Left colon (tissue), 2 donors: ENCODE measurements at places on chromosomes 3 and 15. TPM values are rescaled to one million over a fixed set of nuclear protein-coding genes. Genes with fewer than 3 reads are reported as not detected.

GRCh38 chr3:56368846-56369245, 99.4 kb downstream of the ERC2 start:
- no peak for DNase-seq

DNA sequence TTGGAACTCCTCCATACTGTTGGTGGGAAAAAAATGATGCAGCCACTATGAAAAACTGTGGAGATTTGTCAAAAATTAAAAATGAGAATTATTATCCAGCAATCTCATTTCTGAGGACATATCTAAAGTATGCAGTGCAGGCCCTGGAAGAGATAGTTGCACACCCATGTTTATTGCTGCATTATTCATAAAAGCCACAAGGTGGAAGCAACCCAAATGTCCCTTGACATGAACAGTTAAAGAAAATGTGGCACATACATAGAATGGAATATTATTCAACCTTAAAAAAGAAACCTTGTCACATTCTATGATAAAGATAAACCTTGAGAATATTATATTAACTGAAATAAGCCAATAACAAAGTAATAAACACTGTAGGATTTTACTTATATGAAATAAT, 80.9 kb upstream of the ARHGEF26 start:
- DNase-seq: no peak

DNA sequence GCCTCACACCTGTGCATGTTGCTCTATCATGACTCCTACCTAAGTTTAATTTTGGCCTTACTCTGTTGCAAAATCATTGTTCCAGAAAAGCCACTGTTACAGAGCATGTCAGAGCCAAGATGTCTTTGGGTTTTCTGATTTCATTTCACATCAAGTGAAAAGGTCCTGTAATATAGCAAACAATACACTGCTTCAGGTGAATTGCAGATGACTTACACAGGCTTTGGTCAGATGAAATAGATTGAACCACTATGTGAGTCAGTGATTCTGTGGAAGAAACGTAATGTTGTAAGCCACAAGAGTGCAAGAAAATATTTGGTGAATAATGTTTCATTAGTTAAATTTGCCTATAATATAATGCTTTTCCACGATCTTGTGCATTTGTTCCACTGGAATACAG, 22.7 kb downstream of the EBLN2 start:
- no peak for DNase-seq

DNA sequence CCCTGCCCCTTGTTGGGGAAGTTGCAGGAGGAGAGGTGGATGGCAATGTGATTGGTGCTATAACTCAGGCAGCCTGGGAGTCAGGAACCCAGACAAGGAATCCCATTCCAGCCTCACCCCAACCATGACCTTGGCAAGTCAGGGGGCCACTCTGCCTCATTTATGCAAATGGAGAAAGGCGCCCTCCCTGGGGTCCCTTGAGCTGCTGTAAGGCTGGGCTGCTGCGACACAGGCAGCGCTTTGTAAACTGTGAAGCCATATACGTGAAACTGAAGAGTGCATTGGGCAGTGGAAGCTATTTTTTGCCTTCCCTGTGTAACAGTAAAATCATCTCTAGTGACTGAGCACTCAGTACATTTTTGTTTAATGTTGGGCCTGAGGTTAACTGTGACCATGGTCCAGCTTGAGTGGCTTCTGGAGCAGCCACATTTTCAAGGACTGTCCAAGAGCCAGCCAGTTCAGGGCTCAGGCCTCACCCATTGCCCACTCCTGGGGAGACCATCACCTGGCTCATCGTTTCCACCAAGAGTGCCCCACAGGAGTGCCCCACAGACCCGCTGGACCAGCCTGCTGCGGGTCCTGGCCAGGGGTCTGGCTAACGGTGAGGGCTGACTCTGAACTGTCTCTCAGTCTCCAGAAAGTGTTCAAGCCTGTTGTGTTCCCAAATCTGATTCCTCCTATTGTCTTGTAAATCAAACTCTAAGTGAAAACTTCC, 27.9 kb downstream of the KIF7 start:
- DNase-seq: no peak

PLSCR5 gene
- not detected for total RNA-seq

CDC25A gene
- total RNA-seq: 6.6 TPM

PEAK1 gene
- total RNA-seq: 57.5 TPM

FXR1 gene
- 57.6 TPM for total RNA-seq

SEMA3G gene
- 5.1 TPM for total RNA-seq

TUSC7 gene
- total RNA-seq: not detected

ITGA11 gene
- total RNA-seq: 1.4 TPM

DVL3 gene
- 66.3 TPM for total RNA-seq
